ENCODE measurements at places on chromosomes 1 and 21. TPM values are rescaled to one million over a fixed set of nuclear protein-coding genes. Genes with fewer than 3 reads are reported as not detected.

DNA sequence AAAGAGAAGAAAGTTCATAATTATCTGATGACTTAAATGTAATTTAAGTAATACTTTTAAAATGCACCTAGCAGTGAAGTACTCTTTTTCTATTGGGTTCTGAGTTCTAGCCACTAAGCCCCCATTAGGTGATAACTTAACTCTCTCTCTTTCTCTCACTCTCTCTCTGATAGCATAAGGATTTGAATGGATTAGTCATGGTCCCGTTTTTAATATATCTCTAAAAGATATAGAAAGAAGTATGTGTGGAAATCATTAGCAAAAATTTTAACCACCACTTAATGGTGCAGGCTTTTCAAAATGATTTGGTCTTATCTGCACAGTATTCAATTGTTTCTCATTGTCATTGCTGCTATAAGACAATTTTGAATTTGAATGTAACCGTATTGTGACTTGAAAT lies 78.2 kb downstream of the RWDD3 start:
- no peaks in the 10 kb centered on the region for H3K4me1 ChIP-seq
- no peaks in the 10 kb centered on the region for H3K27me3 ChIP-seq
- no peaks in the 10 kb centered on the region for H3K36me3 ChIP-seq
- DNase-seq, result no peak

GRCh38 chr1:62295921-62296491 lies 23.2 kb downstream of the KANK4 start:
- no peak overlapping the region for H3K27ac ChIP-seq
- peaks cover 9% of the 10 kb centered on the region for H3K27me3 ChIP-seq
- H3K4me1 ChIP-seq, result peaks cover 7% of the 10 kb centered on the region
- no peaks in the 10 kb centered on the region for H3K36me3 ChIP-seq

DNA sequence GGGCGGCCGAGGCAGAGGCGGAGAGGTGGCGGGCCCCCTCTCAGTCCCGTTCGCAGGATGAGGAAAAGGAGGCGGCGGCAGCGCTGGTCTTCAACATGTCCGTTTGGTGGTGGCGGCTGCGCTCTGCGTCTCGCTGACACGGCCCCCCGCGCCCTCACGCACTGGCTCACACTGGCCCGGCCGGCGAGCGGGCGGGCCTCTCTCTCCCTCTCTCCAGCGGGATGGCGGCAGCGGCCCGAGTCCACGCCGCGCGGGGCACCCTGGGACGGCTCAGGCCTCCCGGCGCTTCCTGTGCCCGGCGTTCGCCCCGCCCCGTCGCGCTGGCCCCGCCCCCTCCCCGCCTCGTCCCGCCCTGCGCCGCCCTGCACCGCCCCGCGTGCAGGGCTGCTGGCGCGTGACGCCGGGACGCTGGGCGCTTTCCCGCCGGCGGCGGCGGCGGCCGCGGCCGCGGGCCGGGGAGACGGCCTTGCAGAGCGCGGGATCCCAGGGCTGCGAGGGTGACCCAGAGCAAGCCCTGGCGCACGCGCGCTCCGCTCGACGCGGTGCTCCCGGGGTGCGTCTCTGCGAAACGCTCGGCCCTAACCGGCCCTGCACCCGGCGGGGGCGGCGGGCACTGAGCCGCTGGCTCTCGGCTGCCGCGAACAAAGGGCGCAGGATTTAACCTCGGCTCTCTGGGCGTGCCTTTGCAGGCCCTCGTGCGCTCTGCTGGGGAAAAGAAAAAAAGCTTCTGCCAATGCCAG lies at the start of gene SCAF4:
Gene SCAF4, minus strand, starts transcription at position 262 of the 740 bp plus-strand sequence. CDS start 426 bp downstream, outside the sequence.
- DNase-seq, result peak; percentile 91
- peak within 1 kb of the TSS; percentile 99 for H3K27ac ChIP-seq
- H3K36me3 ChIP-seq, result peaks cover under 1% of the 10 kb centered on the region
- H3K4me3 ChIP-seq, result peak within 1 kb of the TSS; percentile 100
- peaks cover 53% of the 10 kb centered on the region for H3K4me1 ChIP-seq

GRCh38 chr1:9269078-9269501 lies 23.6 kb upstream of the SPSB1 start:
- peaks cover 36% of the 10 kb centered on the region for H3K36me3 ChIP-seq
- no peak overlapping the region for H3K4me3 ChIP-seq
- no peak for DNase-seq
- no peak overlapping the region for H3K27ac ChIP-seq
- H3K4me1 ChIP-seq, result peaks cover 13% of the 10 kb centered on the region
- H3K27me3 ChIP-seq, result no peaks in the 10 kb centered on the region

DNA sequence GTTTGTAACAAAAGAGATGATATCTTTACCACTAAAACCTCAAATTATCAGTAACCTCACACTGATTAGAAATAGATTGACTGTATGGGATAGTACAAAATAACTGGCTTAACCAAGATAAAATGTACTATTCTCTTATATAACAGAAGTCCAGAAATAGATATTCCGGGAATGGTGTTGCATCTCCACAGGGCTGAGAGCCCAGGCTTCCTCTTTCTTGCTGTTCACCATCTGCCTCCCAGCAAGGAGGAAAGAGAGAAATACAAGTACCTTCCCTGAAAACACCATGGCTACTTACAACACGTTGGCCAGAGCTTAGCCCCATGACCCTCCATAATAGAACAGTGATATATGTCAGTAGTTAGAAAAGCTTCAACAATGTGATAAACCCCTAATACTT lies 47.0 kb upstream of the KCNK1 start:
- H3K27me3 ChIP-seq, result peaks cover 6% of the 10 kb centered on the region
- no peak for DNase-seq
- no peak overlapping the region for H3K4me3 ChIP-seq
- H3K27ac ChIP-seq, result no peak overlapping the region
- no peaks in the 10 kb centered on the region for H3K4me1 ChIP-seq
- H3K36me3 ChIP-seq, result no peaks in the 10 kb centered on the region

- peaks cover 26% of the 10 kb centered on the region for H3K27me3 ChIP-seq
- H3K4me1 ChIP-seq, result peaks cover 9% of the 10 kb centered on the region
- no peak overlapping the region for H3K4me3 ChIP-seq
These were observed 19.7 kb upstream of the CHIA start for GRCh38 chr1:111270771-111271463.

DNA sequence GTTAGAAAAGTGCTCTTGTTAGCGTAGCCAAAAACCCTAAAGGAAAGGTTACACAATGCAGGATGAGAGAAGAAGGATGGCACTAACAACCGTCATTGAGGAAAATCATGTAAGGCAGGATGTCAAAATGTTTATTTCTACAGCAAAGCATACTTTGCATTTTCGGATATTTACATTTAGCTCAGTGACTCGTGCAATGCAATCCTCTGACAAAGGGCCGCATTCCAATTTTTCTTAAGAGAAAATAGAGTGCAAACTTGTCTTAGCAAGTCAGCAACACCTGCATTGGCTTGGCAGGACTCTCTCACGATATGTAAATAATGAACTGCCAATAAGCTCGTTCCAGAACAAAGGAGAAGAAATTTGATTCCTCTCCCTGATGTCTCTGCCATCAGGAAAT lies 33.3 kb downstream of the TIAM1 start:
- no peak overlapping the region for H3K27ac ChIP-seq
- H3K4me3 ChIP-seq, result no peak overlapping the region
- no peak for DNase-seq

DNA sequence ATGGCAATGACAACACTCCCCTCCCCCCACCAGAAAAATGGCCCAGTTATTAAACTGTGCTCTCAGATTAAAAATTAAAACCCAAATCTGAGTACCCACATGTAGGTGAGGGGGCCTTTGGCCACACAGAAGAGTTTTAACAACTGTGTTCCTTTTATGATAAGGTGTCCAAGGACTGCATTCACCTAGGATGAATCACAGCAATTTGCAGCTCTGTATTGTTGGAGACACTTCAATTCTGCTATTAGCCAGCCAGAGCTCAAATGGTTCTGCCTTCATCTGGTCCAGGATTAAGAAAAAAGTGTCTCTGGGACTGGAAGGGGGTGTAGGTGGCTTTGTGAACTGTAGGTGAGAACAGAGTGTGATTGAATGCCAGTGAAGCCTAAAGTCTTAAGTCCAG lies 43.3 kb upstream of the DIRAS3 start:
- DNase-seq, result no peak
- H3K27ac ChIP-seq, result no peak overlapping the region
- H3K4me1 ChIP-seq, result no peaks in the 10 kb centered on the region
- H3K27me3 ChIP-seq, result no peaks in the 10 kb centered on the region
- H3K36me3 ChIP-seq, result no peaks in the 10 kb centered on the region

- H3K27me3 ChIP-seq, result no peaks in the 10 kb centered on the region
- H3K27ac ChIP-seq, result no peak overlapping the region
- no peaks in the 10 kb centered on the region for H3K36me3 ChIP-seq
- no peak overlapping the region for H3K4me3 ChIP-seq
- DNase-seq, result no peak
These were observed 132.7 kb downstream of the NTNG1 start for GRCh38 chr1:107273515-107273914.

The NFYC gene
- total RNA-seq, result 111 TPM

The UBE2U gene
- not detected for total RNA-seq

The SH2D2A gene
- total RNA-seq, result not detected

All from suprapubic skin (tissue), 4 donors.